ENCODE measurements at places on chromosomes 11 and 22.

GRCh38 chr11:26244207-26244606 lies 87.7 kb upstream of the ANO3 start:
- ATAC-seq, result no peak

DNA sequence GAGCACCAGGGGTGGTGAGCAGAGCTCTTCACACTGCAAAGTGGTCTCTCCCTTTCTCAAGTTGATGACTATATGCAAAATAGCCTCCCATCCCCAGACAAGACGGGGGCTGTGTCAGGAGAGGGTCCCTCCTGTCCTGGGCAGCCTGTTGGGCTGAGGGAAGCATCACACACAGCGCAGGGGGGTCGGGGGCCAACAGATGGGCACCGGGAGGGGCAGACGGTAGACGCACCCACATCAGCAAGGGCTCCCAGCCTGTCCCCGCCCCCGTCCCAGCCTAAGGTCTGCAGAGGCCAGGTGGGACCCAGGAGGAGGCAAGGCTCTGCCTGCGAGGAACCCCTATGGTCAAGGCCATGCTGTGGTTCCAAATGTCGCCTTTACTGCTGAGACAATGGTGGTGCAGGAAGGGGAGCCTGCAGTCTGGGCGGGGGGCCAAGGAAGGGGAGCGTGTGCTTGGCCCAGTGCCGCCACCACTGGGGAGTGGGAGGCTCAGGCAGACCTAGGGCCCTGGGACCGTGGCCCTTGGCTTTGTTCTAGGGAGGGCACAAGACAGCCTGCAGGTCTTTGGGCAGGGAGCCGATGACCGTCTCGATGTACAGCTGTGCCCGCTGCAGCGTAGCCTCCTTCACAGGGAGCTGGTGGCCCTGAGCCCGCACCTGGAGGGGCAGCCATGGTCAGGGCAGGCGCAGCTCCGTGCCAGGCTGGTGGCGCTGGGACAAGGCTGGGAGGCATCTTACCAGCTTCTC lies 4.3 kb upstream of the PLXNB2 start:
- ATAC-seq, result no peak

DNA sequence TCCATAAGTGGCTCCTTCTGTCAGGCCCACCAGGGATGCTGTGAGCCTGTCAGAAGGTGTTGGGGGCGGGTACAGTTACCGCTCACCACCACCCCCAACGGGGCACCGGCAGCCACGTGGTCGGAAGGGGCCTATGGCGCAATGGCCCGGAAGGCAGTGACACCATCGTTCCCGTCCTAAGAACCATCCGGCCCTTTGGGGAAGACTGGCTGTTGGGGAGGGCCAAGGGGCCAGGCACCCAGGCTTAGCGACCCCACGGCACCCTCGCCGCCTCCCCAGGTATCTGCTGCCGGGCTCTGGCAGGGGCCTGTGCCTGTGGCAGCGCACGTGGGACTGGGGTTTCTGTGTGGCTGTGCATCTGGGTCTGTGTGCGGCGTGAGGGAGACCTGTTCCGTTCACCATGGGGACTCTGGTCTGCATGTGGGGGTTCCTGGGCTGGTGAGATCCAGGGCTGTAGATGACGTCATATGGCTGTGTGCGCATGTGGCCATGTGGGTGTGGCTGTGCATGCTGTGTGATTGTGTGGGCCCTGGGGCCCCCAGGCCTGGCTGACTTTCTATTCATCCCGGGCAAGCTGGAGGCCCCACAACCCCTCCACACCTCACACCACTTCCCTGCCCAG lies 717 bp downstream of the OSM start:
- ATAC-seq, result peak; percentile 81

DNA sequence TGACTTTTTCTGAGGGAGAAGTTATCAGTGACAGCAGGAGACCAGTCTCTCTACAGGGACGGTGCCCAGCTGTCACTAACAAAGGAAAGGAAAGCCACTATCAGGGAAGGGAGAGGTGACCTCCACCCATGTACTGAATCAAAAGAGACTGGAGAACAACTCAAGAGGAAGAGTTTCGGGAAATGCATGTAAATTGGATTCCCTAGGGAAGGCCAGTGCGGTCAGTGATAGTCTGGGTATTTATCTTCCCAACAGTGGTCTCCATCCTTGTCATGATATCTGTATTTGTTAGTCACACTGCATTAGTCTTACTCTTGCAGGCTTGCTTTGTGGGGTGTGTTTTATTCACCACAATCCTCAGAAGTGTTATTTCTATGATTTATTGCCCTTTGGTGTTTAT lies 193.4 kb upstream of the KIRREL3 start:
- ATAC-seq, result no peak

DNA sequence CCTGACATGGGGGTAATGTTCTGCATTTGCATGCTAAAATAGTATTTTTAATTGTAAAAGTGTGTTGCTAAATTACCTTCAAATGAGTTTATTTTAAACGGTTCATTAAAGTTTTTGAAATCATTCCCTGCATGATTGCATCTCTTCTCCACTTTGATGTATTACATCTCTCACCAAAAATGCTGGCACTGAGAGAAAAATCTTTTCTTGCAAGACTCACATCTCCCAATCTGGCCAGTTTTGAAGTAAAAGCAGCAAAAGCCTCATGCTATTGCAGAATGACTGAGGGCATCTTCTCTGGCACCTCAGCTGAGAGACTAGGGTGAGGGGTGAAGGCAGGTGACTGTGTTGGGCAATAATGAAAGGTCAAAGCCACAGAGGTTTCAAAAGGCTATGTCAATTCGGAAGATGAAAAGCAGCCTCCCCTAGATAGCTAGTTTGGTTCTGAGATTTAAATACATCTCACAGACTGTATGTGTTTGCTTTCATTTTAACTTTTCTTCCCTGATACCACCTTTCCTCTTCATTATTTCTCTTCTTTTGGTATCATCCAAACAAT lies 292.2 kb upstream of the RAG2 start:
- ATAC-seq, result no peak

GRCh38 chr11:69636512-69637197 lies 4.3 kb upstream of the CCND1 start:
- ATAC-seq, result no peak

DNA sequence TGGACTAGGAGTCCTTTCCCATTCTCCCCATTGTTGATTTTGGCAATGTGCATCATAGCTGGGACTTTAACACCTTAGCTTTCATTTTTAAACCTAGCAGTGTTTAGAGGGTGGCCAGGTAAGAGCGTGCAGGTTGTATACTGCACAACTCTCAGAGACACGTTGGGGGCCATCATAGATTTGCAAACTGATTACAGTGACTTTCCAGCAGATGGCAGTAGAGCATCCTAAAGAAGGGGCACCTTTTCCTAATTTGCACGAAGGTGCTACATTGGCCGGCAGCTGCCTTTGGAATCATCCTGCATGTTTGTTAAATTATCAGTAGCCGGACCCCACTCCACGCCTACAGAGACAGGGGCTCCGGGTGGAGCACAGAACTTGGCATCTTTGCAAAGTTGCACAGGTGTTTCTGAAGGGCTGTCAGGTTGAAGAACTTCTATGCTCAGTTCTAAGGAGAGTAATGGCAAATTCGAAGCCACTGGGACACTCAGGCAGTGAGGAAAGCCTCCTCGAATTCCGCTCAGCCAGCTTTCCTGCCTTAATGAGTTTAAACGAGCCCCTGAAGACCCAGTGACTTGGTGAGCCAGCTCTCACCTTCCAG lies 7.7 kb downstream of the LHFPL7 start:
- no peak for ATAC-seq

- no peak for ATAC-seq
Measured at GRCh38 chr11:75782540-75783263, 14.1 kb downstream of the DGAT2 start.

All from activated CD4-positive, CD25-positive, alpha-beta regulatory T cell treated with anti-CD3 and anti-CD28 coated beads, Interleukin-2, amount 50 U/mL, for 24 hours (primary cell).